ENCODE measurements at places on chromosomes 4 and X. TPM values are rescaled to one million over a fixed set of nuclear protein-coding genes. Genes with fewer than 3 reads are reported as not detected.

RPGR gene
- total RNA-seq = 5.5 TPM

PFKFB1 gene
- not detected for total RNA-seq

ARMCX2 gene
- 2.7 TPM for total RNA-seq

PROM1 gene
- 1.7 TPM for total RNA-seq

ZXDA gene
- total RNA-seq = 1.4 TPM

QDPR gene
- 8.4 TPM for total RNA-seq

TBC1D8B gene
- 3.9 TPM for total RNA-seq

XAGE1A gene
- not detected for total RNA-seq

TMSB15A gene
- total RNA-seq = 0.95 TPM

PTPN13 gene
- total RNA-seq = 70.0 TPM

LUZP4 gene
- not detected for total RNA-seq

VCX3A gene
- not detected for total RNA-seq

SLC49A3 gene
- 6.5 TPM for total RNA-seq

HTR2C gene
- not detected for total RNA-seq

LNX1 gene
- total RNA-seq = 22.3 TPM

LEF1 gene
- 8.0 TPM for total RNA-seq

RASGEF1B gene
- total RNA-seq = 18.9 TPM
